ENCODE measurements at places on chromosomes 3 and 15.

DNA sequence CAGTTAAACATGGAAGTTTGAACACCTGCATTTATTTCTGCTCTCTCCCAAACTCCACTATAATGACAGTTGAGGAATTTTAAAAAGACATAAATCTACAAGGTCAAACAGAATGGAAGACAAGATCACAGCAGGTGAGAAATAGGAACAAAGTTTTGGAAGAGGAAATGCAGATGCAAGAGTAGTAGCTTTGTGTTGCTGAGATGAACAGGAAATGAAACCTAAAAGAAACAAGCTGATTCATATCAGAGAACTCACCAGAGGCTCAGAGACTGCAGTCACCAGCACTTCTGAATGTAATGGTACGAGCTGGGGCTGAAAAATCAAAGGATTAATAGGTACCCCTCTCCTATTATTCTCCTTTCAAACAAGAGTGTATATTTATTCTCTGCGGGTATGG is 459.9 kb downstream of the RAP2B start:
- DNase-seq: no peak

DNA sequence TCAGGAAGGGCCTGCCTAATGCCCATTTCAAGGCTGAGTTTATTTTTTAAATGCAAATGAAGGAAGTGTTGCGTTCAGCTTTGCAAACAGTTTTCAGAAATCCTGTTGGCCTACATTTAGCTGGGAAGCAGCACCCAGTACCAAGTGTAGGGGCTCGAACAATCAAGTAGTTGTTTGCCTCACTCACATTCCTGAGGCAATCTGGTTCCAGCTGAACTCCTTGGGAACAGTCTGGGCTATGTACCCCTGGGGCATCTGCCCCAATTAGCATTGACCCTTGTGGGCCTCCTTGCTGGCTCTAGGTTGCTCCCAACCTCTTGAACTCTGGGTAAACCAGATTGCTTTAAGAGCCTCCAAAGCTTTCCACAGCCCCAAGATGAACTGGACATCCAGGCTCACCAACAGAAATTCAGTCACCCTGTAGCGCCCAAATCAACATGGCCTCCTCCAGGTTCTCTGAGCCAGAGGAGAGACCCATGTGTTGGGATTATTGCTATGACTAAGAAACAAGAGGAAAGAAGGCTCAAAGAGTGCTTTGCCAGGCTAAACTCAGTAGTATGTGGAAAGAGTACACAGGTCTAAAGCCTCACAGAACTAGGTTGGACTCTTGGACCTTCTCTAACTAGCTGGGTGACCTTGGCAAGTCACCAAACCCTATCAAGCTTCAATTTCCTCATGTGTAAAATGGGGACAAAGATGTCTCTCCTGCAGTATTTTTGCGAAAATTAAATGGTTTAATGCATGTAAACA is 532.7 kb downstream of the SOX2 start:
- peak; percentile 20 for DNase-seq

DNA sequence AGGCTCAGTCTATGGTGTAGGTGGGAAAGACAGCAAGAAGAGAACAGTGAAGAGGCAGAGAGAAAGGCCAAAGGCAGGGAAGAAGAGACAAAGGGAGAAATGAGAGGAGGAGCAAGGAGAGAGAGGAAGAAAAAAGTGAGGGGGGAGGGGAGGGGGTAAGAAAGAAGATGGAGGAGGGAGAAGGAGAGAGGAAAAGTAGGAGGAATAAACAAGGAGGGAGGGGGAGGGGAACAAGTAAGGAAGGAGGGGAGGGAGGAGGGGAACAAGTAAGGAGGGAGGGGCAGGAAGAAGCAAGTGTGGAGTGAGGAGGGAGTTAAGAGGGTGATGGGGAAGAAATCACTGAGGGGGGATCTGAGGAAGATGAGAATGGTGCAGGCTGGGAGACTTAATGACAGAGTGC is 45.5 kb upstream of the FGD5 start:
- DNase-seq: peak; percentile 57

GRCh38 chr3:118675305-118675704 is 359.3 kb downstream of the IGSF11 start:
- DNase-seq: no peak

DNA sequence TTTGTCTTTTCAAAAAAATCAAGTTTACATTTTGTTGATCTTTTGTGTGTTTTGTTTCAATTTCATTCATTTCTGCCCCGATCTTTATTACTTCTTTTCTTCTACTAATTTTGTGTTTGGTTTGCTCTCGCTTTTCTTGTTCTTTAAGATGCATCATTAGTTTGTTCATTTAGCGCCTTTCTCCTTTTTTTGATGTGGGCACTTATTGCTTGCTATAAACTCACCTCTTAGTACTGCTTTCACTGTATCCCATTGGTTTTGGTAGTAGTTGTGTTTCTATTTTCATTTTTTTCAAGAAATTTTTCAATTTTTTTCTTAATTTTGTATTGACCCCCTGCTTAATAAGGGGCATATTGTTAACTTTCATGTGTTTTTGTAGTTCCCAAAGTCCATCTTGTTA is 34.4 kb downstream of the PRKCI start:
- DNase-seq: no peak

- DNase-seq: peak; percentile 36
Measured at GRCh38 chr3:126835472-126836219, 131.6 kb downstream of the CHCHD6 start.
